Stimulated activated CD8-positive, alpha-beta memory T cell treated with anti-CD3 and anti-CD28 coated beads, Interleukin-7, amount 100 ng/mL, for 1 hour (primary cell): ENCODE measurements at places on chromosomes 2 and 18.

DNA sequence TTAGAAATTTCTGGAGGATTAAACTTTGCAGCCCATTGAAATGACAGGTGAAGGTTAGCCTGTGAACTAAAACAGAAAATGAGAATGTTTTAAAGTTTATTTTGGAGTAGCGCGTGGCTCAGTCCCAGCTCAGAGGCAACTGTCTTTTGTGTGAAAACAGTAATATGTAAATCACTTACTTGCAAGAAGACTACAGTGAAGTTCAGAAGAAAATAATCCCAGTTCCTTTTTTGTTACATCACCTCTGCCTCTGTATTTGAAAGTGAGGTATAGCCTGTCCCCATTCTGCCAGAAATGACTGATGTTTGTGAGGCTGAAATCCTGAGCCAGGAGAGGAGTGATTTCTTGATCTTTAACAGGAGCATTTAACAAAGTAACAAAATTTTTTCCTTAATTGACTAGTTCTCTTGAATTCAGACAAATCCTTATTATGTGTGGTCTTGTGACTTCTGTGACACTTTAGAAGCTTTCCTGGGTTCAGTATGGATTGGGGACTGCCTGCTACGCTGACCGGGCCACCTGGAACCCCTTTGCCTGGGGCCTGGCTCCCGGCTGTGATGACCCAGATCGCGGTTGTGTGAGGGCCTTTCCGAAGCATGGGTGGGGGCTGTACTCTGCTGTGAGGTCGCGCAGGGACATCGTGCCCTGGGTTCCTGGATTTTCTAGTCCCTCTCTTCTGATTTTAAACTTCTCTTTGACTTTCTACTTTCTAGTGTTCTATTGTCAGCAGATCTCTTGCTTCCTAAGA is 24.3 kb downstream of the TRAPPC12 start:
- DNase-seq = no peak

DNA sequence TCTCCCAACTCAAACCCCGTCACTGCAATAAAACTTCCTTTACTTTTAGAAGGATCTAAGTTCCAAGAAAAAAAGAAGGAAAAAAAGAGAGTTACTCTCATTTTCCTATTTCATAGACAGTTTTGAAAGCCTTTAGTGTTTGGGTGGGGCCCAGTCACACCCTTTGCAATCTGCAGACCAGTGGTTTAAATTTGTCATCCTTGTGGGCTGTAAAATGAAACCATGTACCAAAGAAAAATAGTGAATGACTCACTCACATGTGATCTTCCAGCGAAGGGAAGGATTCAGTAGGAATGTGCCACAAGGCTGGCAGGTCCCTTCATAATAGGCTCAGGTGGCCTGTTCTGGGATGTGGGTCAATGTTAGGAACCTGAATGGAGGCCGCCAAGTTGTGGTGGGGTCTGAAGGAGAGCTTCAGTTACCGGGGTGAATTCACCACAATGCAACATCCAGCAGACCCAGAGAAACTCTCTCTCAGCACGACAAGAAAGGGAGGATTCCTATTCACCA is 28.3 kb downstream of the ANXA4 start:
- no peak for DNase-seq

DNA sequence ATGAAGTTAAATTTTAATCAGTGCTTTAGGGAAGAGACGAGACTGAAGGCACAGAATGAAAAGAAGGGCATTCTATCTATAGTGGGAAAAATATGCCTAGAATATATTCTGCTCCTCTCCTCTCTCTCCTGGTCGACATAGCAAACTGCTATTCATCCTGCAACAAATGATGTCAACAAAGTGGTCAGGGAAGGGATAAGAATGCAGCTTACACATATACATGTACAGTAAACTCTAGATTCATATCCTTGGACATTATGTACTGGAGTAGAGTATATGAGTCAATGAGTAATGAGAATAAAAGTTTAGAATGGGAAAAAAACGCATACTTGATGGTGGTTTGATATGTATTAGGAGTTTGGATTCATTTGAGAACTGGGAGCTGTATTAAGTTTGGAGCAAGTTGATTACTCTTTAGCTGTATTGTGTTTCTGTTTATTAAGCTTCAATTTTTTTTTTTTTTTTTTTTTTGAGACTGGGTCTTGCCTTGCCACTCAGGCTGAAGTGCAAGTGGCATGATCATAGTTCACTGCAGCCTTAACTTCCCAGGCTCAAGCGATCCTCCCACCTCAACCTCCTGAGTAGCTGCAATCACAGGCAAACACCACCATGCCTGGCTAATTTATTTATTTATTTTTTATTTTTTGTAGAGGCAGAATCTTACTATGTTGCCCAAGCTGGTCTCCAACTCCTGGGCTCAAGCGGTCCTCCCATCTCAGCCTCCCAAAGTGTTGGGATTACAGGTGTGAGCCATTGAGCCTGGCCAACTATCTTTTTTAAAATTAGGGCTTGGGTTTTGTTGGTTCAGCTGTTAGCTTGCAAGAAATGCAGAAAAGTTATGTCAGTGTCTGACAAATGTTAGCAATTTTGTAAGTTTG is 53.8 kb downstream of the STAT1 start:
- no peak for DNase-seq

GRCh38 chr2:183123959-183124221 is 353 bp upstream of the NUP35 start:
- no peak for DNase-seq

GRCh38 chr18:70491734-70492348 is 203.0 kb downstream of the SOCS6 start:
- DNase-seq = peak; percentile 4

- DNase-seq = no peak
Measured at GRCh38 chr2:207594264-207594663, 30.9 kb downstream of the METTL21A start.

DNA sequence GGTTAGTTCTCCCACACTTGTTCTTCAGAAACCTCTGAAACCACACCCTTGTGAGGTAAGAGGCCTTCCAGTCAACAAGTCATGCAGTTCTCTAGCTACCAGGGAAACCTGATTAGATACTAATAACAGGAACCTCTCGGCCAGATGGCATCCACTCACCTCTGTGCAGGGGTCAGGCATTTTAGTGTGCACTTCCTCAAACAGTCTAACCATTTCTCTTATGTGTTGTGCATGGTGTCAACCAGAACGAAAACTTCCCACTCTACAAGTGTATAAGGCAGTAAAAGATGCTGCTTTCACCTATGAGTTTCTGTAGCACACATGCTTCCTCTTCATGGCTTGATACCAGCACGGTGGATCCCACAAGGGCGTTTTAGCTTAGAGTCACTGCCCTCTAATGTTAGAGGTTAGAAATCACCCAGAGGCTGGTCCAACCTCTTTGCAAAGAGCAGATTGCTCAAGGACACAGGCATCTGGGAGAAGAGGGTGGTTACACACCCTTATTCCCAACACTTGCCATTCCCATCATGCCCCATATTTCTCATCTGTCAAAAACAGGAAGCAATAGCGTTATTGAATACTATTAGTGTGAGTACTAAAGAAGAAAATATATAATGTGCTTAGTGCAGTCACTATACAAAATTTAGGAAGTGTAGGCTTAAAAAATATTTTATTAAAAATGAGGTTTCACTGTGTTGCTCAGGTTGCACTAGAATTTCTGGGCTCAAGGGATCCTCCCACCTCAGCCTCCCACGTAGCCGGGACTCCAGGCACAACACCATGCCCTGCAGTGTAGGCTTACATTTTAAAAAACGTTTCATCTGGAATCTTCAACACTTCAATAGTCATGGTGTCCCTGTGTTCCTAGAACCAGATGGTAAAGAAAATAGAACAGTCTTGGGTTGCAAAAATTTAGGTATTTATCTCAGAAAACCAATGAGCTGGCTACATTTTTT is 34.5 kb upstream of the RAB31 start:
- no peak for DNase-seq

DNA sequence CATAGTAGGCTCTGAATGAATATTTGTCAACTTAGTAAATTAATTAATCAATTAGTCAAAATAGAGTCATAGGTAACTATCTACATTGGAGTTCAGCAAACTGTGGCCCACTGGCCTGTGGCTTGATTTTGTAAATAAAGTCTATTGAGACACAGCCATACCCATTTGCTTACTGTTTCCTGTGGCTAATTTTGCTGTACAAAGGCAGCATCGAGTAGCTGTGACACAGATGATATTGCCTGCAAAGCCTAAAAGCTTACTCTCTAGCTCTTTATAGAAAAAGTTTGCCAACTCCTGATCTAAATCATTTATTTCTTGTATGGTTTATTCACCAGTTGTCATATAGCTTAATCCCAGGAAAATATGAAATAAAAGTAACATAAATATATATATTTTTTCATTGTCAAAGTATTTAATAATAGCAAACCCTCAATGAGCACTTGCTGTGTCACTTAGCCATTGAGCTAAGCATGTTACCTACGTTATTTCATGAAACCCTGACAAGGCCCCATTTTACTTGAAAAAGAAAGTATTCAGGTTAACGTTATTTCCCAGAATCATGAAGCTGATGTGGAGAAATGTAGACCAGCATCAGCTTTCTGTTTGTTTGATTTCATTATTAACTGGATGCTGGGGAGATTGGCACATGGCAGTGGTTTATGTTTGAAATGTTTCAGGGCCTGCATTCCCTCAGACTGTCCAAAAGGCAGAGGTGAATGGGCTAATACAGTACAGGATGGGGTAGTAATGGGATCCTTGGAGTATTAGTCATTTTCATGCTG is 69.6 kb downstream of the ICOS start:
- no peak for DNase-seq

DNA sequence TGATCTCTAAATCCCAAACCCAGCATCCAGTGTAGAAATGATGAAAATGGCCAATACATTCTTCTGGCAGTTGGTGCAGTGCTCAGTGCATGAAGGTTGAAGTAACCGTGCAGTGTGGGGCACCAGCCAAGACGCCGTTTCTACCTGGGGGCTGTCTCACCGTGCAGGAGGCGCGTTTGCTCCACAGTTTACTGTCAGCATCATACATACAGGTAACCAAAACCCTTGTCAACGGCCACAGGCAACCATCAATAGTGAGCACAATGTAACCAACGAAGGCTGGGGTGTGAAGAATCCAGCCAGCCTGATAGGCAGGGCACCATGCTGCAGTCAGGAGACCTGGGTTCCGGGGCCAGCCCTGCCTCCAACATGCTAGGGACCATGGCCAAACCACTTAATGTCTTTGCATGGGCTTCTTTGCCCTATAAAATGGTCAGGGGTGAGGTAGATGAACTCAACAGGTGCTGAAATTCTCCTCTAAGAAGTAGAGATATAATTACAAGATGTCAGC is 127.5 kb upstream of the ID2 start:
- no peak for DNase-seq

DNA sequence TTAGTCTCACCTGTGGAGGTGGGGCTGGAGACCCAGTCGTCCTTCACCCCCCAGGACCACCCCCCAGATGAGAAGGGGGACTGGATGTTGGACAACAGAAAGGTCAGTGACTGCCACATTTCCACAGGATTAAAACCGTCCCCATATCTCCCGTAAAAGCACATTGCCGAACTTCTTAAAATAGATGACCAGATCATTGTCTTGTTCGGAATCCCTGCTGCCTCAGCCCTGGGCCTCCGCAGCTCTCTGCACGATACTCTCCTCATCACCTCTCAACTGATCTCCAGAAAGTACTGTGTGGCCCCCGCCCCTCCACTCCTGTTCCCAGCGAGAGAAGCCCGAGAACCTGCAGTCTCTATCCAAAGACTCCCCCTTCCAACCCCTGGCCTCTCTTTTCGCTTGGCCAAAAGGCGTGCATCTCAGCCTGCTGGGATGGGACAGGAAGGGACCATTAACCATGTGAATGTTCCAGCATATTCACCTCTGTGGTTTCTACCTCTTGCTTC is 13.2 kb downstream of the LRRFIP1 start:
- DNase-seq = no peak

- no peak for DNase-seq
Measured at GRCh38 chr2:200216310-200216709, 90.2 kb upstream of the SPATS2L start.

DNA sequence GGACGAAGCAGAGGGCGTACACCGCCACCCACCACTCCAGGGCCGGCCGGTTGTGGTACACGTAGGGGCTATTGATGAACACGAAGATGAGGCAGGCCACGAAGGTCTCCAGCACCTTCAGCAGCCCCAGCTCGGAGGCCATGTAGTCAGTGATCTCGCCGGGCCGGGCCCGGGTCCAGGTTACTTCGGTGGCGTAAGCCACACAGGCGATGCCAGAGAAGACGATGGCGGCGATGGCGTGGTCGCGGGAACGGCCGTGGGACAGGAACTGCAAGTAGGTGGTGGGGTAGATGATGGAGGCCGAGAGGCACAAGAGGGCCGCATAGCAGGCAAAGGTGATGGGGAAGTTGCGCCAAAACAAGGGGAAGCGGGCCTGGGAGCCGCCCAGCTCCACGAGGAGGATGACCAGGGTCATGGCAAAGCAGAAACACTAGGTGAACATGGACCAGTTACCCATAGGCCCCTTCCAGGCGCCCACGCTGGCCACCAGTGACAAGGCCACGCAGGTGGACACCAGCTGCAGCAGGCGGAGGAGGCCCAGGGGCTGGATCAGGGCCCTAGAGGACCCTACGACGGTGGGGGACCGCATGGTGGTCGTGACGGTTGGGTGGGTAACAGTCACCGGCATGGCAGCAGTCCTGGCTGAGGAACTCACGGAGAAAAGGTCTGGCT is 128.4 kb upstream of the FAM98A start:
- no peak for DNase-seq

GRCh38 chr18:48095726-48096125 is 165.3 kb upstream of the SMAD2 start:
- no peak for DNase-seq

DNA sequence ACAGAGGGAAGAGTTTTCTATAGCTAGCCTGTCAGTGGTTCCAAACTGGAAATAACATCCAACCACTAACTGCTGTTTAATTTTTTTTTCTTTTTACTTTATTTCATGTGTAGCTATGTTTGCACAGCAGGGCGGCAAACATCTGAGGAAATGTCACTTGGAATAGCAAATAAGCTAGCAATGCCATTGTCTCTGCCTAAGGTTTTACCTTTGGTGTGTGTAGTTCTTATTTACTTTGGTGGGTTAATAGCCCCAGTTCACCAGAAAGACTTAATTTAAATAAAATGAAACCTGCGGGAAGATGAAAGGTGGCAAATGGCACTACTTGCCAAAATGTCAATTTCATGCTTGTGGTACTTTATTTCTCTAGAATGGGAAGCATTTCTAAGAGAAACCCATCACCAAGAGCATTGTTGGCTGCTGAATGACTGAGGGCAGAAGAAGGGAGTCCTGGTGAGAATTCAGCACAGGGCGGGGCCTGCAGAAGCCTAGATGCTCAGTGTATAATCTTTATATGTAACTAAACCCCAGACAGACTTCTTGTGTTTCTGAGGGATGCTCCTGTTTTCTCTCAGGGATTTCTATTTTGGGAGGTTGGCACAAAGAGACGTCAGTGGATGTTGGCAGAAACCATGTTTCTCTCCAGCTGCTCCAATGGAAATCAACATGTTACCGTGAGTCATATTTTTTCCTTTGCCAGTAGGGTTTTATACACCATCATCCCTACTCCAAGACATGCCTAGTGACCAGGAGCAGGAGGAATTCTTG is 300.4 kb upstream of the NT5C1B start:
- no peak for DNase-seq

GRCh38 chr2:61368687-61369665 is 101.9 kb downstream of the USP34 start:
- DNase-seq = no peak

- DNase-seq = no peak
Measured at GRCh38 chr2:10753156-10753555, 31.7 kb downstream of the ATP6V1C2 start.
